Ascending aorta (tissue), 2 donors: ENCODE measurements at places on chromosomes 5 and 9. TPM values are rescaled to one million over a fixed set of nuclear protein-coding genes. Genes with fewer than 3 reads are reported as not detected.

- no peak for DNase-seq
Observed at GRCh38 chr9:15086156-15086763, 176.0 kb upstream of the FREM1 start.

- no peak for DNase-seq
Observed at GRCh38 chr5:63247651-63248050, 669.0 kb downstream of the LRRC70 start.

DNA sequence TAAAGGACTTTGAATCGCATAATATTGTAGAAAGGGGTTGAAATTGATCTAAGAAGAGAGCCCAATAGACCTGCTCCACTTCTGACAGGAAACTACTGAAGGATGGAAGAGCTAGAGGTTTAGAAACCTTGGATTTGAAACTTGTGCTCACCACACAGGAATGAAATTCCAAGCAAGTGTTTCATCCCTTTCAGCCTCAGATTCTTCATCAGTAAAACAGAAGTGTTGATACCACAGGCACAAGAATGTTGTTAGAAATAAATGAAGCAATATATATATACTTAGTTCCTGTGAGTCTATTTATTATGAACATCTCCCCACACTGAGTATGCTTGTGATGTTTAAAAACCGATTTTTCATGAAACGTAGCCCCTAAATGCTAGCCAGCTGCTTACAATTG lies 43.8 kb downstream of the PRRC1 start:
- no peak for DNase-seq

GRCh38 chr5:135234242-135234641 lies 164.8 kb downstream of the MACROH2A1 start:
- DNase-seq: no peak

DNA sequence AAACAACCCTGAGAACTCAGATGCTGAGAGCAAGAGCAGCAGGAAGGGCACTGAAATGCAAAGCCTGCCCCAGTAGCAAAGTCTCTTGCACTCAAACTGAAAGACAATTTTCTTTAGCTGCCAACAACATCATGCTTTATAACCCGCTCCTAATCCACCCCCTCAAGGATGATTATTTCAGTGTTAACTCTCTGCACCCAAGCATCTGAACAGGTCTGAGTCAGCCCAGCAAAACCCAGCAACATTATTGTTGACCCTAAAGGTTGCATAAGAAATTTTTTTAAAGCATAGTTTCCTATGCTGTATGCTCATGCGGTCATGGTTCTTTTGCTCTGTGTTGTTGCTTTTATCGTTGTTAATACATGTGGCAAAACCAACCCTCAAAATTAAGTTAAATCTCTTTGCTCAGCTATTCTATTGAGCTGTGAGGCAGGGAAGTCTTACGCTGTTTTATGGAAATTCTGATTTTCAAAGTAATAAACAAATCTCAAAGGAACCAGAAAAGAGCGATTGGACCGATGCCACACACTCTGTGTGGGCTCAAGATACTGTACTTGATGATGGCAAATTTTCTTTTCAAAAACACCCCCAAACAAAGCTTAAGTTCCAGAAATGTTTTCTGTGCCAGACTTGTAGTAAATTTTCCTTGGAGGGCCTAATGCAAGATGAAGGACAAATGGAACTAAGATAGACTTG lies 440.6 kb upstream of the MPDZ start:
- no peak for DNase-seq

DNA sequence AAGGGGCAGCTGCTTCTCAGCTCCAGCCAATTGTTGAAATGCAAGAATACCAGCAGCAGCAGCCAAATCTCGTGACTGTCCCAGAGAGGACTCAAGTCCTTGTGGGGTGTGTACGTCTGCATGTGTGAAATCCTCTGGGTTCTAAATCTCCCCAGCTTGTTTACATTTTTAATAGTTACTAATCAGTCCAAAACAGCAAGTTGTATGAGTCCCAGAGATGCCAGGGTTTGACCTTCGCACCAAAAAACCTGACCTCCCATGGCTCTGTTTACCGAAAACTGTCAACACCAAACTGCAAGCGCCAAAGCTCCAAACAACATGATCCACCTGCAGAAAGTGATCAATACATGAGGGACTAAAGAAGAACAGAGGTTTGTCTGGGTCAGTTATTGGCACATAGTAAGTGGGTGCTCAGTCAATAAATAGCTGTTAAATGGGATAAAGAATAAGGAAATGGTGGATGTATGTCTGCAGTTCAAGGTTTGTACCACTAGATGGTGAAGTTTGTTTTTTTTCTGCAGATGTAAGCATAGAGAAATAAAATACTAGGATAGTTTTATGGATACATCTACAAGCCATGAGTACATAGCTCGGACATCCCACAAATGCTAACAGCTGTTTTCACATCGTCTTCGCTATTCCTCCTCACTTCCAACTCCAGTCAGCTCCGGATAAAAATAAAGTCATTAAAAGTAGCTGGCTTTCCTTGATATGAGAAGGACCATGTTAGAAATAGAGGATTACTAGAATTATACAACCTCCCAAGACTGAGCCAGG lies 85.3 kb upstream of the ADRB2 start:
- DNase-seq: no peak

DNA sequence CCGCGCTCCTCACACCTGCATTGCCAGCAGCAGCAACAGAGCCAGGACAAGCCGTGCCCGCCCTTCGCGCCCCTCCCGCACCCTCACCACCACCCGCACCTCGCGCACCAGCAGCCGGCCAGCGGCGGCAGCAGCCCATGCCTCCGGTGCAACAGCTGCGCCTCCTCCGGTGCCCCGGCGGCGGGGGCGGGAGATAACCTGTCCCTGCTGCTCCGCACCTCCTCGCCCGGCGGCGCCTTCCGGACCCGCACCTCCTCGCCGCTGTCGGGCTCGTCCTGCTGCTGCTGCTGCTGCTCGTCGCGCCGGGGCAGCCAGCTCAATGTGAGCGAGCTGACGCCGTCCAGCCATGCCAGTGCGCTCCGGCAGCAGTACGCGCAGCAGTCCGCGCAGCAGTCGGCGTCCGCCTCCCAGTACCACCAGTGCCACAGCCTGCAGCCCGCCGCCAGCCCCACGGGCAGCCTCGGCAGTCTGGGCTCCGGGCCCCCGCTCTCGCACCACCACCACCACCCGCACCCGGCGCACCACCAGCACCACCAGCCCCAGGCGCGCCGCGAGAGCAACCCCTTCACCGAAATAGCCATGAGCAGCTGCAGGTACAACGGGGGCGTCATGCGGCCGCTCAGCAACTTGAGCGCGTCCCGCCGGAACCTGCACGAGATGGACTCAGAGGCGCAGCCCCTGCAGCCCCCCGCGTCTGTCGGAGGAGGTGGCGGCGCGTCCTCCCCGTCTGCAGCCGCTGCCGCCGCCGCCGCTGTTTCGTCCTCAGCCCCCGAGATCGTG lies 517 bp downstream of the KCNN2 start:
- DNase-seq: no peak

DNA sequence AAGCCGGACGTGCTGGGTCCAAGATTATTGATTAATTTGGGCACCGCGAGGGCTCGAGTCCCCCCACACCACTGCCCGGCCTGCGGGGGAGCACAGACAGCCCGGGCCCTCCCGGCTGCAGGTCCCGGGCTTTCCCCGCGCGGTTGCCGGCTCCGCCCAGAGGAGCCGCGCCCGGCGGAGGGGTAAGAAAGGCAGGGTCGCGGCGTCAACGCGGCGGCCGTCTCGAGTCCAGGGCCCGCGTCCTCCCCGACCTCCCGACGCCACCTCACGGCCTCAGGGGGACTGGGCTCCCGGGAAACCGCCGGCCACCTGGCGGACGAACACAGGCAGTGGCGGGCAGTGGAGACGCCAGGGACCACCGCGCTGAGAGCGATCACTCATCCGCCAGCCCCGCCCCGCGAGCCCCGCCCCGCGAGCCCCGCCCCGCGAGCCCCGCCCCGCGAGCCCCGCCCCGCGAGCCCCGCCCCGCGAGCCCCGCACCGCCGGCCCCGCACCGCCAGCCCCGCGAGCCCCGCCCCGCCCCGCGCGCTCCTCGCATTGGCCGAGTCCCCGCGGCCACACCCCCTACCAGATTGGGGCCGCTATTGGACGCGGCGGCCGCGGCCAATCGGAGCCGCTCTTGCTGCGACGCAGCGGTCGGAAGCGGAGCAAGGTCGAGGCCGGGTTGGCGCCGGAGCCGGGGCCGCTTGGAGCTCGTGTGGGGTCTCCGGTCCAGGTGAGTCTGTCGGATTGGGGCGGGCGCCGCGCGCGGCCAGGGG lies at the start of gene MRPL41:
MRPL41 (plus strand) TSS at position 616 of the 758 bp plus-strand sequence. CDS start 203 bp downstream, outside the sequence.
- peak; percentile 56 for DNase-seq

DNA sequence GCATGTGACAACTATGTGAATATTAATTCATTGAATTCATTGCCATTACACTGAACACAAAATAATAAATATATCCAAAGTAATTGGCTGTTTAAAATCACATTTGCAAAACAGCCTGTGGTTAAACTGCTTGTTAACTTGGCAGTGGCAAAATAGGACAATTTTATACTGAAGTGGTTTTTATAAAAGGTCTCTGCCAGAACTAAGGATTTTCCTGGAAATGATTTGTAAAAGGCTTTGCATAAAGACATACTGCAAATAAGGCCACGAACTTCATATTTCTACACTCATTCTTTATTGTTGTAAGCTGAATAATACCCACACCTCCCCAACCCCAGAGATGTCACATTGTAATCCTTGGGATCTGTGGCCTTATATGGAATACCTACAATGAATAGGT lies 370.3 kb upstream of the RGMB start:
- DNase-seq: no peak

GRCh38 chr5:15959370-15960164 lies 220.0 kb downstream of the MARCHF11 start:
- DNase-seq: no peak

GRCh38 chr5:2272755-2273154 lies 390.0 kb upstream of the IRX4 start:
- DNase-seq: no peak

DNA sequence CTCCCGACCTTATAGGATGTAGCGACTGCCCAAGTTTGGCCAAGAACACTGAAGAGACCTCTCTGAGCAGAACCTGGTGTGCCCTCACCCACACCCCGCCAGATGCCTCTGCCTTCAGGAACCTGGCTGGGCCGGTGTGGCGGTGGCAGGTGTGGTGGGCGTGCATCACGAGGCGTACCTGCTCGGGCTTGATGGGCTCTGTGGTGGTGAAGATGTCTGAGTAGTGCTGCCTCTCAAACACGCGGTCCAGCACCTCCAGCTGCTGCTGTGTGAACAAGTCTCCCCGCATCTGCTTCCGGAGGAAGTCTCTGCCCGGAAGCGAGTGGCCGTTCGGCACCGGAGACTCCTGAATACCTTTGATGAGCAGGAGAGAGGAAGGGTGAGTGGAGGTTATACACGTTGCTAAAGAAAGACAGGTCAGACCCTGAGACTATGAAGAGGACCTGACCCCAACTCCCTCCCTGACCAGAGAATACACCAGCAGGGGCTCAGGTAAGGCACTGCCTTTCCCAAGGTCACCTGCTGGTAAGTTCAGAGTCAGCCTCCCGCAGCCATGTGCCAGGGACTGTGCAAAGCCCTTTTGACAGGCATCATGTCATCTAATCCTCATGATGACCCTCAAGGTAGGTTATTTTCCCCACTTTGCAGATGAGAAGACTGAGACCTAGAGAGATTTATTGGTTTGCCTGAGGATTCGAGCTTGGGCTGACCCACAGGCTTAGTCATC lies 67.5 kb downstream of the PAX5 start:
- DNase-seq: no peak

- no peak for DNase-seq
Observed at GRCh38 chr9:31790720-31791119, 593.7 kb upstream of the ACO1 start.

DNA sequence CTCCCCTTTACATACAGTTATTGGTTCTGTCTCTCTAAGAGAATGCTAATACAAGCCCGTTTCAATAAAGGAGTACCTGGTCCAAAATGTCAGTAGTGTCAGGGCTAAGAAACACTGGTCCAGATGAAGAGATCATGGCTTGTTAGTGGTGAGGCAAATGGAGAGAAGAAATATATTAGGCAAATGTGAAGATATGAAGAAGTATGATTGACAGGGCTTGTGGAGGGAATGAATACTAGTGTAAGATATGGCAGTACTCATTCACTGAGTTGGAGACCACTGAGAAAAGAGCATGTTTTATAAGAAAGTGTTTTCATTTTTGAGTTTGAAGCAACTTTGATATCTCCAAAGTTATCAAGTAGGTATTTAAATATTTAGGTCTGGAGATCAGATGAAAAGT lies 290.5 kb upstream of the MEF2C start:
- no peak for DNase-seq

GRCh38 chr5:96716716-96717115 lies 54.5 kb downstream of the CAST start:
- no peak for DNase-seq

DNA sequence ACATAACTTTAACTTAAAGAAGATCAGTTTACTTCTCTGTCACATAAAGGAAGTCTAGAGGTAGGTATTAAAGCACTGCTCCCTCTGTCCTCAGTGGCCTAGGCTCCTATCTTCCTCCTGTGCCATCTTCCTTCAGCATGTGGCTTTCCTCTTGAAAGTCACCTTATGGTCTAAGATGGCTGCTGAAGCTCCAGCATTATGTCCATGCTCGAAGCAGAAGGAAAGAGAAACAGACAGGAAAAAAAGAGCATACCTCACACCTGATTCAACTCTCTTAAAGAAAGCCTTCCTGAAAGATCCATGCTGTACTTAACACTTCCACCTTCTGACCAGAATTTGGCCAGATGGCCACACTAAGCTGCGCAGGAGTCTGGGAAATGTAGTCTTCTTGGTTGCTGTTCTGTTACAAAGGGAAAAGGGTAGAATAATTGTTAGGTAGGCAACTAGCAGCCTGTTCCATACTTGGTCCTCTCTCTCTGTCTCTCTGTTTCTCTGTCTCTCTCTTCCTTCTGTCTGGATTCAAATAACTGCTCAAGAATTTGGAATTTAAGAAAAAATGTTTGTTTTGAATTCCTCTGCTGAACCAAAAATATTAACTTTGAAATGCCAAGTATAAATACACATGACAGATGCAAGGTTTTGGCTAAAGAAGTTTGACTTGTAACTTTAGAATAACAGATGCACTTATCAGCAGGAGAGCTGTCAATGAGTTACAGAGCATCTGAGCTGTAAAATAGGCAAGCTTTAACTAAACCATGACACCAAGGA lies 16.0 kb downstream of the TMEM174 start:
- no peak for DNase-seq

The FXN gene
- not detected for total RNA-seq

The SLC2A6 gene
- 8.7 TPM for total RNA-seq

The SAPCD2 gene
- total RNA-seq: 8.7 TPM

The NIM1K gene
- total RNA-seq: not detected

The TAF11L5 gene
- total RNA-seq: not detected

The MEIKIN gene
- total RNA-seq: not detected

The TSLP gene
- total RNA-seq: not detected

The SLCO4C1 gene
- not detected for total RNA-seq

The TMC1 gene
- not detected for total RNA-seq

The UGT3A1 gene
- total RNA-seq: not detected
